ENCODE measurements at places on chromosomes 7 and 10.

GRCh38 chr7:423312-424260 lies 96.1 kb downstream of the PDGFA start:
- no peak for DNase-seq

GRCh38 chr10:106011250-106011649 lies 1153.3 kb downstream of the SORCS1 start:
- DNase-seq = no peak

DNA sequence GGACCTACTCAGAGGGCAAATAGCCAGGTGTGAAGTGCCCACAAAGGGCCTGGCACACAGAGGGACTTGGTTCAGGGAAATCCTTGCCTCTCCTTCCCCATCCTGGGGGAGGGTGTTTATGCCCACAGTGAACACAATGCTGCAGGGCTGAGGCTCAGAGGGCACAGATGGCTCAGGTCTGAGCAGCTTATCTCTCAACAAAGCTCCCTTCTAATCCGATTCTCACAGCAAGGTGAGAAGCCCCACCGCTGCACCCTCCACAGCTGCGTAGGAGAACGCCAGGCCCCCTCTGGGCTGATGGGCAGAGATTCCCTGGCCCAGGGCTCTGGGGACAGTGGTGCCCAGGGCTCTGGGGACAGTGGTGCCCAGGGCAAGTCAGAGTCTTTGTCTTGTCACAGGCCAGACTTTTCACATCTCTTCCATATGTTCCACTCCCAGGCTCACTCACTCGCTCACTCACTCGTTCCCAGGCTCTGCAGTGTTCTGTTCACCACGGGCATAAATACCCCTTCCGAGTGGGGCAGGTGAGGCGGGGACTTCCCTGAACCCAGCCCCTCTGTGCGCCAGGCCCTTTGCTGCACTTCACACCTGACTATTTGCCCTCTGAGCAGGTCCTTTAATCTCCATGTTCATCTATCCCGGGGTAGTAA lies 8.7 kb upstream of the CDHR1 start:
- no peak for DNase-seq

- no peak for DNase-seq
These were observed 202.6 kb upstream of the FOXK1 start for GRCh38 chr7:4479367-4480039.

DNA sequence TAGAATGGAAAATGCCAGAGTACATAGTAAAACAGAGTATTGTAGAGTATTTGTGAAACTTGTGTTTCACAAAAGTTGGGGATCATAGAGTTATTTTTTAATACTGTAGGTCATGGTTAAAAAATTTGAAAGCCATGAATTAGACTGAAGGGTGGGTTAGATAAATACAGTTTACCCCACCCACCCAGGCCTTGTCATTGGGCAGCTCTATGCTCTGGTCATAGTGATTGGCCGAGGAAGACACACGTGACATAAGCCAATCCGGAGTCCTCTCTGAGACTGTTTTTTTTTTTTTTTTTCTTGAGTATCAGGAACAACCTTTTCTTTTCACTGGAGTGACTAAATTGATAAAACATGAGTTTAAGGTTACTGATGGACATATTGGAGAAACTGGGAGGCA lies 33.3 kb upstream of the ORC5 start:
- no peak for DNase-seq

GRCh38 chr10:47357911-47358310 lies 9.7 kb downstream of the RBP3 start:
- DNase-seq = no peak

DNA sequence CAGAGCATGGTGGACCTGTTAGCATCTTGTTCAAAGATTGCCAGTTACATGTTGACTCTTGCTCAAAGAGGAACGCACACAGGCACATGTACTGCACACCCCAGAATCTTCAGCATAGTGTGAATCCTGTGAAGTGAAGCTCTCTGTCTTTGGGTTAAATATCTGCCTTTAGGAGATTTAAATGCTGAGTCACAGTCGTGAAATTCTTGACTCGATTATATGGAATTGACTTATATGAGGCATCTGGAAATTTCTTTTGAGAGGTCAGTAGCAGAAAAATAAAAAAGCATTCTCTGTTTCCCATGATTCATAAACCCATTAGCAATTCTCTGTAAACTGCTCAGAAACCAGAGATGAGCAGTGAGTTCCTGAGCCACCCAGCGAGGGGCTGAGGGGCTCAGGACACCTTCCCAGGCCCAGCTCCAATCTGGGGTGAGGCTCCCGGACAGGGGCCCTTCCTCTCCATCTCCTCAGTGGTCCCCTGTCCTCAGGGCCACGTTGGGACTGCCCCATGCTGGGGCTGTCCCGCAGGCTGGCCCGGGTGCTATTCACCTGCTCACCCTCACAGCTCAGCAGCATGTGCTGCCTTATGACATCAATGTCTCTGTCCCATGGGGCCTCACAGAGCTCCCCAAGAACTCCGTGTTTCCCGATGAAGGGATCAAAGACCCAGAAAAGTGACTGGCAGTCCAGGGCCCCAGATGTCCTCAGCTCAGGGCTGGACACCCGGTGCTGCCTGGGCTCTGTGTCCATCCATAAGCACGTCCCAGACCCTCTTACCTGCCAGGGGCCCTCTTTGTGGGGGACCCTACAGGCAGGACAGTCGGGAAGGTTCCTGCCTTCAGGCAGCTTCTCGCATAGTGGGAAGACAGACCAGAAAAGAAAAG lies 50.0 kb upstream of the INSIG1 start:
- no peak for DNase-seq

GRCh38 chr10:53162856-53163255 lies 390.3 kb upstream of the MBL2 start:
- no peak for DNase-seq

- DNase-seq = no peak
These were observed 955.7 kb upstream of the ZNF722 start for GRCh38 chr7:63042730-63043511.

DNA sequence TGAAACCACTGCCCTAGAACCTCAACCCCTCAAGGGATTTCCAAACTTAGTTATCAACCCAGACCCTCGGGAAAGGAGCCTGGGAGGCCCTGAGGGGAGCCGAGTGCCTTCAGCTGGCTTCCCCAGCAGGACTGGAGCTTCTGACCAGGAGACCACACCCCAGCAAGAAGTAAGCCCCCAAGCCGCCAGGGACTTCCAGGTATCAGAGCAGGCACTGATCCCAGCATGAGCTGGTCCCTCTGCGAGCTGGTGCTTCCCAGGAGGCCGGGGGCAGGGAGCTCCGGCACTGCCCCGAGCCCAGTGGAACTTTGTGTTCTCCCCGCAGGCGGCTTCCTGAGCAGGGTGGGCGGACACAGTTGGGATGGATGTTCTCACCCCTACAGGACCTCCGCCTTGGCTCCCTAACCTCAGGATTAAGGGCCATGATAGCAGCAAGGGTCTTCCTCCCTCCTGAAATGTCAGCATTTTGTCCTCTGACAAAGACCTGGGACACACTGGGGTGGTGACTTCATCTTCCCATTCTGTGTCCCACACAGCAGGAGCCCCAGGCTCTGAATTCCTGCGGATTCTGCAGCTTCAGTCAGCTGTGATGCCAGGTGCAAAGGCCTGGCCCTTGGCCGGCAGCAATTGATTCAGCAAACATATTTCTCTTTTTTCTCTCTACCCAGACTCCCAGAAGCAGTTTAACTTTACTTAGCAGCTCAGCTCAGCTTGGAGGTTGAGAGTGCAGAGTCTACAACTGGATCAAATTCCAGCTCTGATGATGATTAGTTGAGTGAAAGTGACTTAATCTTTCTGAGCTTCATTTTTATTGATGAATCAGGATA lies 11.6 kb downstream of the ATP6V0E2 start:
- DNase-seq = no peak

DNA sequence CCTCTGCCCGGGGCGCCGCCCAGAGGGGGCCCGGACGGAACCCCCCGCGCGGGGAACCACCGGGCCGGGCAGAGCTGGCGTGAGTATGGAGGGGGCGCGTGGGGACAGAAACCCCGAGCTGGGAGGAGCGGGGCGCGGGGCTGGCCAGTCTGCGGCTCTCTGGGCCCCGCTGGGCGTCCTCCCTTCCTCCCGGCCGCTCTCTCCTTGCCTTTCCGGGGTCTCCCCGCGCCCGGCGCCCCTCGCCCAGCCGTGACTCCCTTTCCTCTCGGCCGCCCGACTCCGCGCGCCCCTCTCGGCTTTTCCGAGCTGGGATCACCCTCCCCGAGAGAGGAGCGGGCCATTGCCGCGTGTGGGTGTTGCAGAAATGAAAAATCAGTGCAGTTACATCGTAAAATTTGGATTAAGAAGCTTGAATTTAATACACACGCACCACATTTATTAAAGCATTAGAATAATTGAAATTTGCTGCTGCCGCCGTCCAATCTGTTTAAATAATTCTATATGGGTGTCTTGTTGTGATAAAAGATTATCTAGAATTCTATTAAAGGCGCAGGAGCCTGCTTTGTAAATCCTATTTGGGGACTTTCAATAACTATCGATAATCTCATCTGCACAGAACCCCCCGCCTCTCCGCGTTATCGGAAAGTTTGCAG lies 9.1 kb downstream of the UNCX start:
- no peak for DNase-seq

- DNase-seq = no peak
These were observed 2.5 kb upstream of the ETV1 start for GRCh38 chr7:13991791-13992595.

GRCh38 chr10:129179245-129179971 lies 287.6 kb upstream of the MGMT start:
- no peak for DNase-seq

DNA sequence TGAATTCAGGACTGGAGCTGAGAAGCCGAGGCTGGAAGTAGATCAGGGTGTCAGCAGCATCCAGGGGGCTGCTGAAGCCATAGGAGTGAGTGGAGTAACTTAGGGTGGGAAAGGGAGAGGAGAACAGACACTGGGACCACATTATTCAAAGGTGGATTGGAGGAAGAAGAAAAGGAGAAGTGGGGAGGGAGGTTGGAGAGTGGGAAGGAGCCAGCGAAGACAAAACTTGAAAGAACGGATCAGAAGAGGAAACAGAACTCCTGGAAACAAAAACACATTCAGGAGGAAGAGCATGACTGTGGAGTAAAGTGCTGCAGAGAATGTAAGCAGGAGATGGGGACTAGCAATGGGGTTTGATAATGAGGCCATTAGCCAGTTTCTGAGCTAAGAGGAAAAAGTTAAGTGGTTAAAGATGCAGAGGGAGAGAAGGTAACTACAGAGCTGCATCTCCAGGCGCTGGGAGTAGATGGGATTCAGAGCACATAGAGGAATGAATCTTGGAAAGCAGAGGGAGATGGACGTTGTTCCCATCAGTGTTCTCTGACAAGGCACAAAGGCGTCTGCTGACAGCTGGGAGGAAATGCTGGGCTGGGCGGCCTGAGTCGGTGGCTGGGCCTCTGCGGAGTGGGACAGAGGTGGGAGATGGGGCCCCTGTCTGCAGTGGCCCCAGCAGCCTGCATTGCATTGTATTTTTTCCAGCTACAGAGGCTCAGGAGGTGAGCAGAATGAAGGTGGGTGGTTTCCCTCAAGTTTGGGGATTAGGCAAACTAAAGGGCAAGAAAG lies 63.1 kb upstream of the LEP start:
- DNase-seq = no peak

GRCh38 chr10:2616215-2616614 lies 451.1 kb upstream of the PFKP start:
- no peak for DNase-seq

DNA sequence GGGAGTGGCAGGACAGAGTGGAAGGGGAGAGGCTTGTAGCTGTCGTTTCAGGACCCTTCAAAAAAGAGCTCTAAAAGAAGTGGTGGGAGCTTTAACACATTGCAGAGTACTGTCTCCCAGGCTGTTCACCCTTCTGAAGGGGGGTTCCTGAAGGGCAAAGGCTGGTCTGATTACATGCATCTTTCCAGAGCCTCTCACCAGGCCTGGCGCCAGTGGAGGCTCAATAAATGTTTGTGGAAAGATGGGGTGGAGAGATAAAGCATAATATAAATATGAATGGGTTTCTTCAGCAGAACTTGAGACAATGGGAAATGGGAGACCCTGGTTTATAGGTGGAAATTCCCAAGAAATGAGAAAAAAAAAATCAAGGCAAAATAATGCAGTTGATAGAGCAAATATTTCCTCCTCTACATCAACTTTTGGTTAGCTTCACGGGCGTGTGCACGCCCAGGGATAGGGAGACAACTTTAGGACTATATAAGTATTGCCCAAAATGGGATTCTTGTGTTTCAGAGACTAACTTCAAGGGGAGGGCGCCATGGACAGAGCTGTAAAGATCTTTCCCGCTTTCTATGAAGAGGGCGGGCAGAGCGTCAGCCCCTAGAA lies 613 bp upstream of the BUB3 start:
- DNase-seq = no peak

DNA sequence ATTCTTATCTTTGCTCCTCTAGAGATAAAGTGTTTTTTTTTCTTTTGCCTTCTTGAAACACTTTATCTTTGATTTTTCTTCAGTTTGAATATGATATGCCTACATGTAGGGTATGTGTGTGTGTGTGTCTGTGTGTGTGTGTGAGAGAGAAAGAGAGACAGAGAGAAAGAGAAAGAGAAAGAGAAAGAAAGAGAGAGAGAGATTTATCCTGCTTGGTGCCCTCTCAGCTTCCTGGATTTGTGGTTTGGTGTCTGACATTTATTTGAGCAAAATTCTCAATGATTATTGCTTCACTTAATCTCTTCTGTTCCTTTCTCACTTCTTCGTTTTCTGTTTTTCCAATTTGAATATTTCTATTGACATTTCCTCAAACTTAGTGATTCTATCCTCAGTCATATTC lies 60.3 kb downstream of the RAB18 start:
- DNase-seq = no peak

- DNase-seq = no peak
These were observed 186.1 kb upstream of the KAT6B start for GRCh38 chr10:74640134-74640921.

DNA sequence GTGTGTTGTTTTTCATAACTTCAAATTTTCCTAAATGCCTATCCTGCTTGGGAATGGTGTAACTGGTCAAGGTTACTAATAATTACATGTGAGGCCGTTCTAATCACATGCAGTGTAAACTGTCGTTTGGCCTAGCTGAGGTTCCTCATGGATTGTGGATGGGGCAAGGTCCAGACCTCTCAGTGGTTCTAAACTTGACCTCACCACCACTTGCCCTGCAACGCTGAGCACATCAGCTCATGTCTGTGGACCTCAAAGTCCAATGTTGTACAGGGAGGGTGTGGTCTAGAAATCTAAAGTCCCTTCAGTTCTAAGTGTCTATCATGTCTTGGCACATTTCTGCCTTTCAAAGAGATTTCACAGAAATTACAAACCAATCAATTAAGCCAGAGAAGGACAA lies 15.6 kb downstream of the RBP3 start:
- no peak for DNase-seq

DNA sequence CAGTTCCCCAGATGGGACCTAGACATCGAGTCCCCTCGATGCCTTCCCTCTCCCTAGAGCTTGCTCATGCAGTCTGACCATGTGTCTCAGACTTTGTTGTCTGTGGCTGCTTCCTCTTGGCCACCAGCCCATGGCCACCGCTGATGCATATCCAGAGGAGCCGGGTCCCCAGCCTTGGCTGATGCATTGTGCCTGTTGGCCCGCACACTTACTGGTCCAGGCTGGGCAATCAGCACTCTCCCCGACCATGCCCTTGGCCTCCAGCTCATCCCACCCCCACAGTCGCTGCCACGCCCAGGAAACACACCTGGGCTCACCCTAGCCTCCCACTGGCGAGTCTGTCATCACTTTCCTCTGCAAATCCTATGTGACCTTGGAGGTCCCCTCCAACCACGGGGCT lies 10.1 kb downstream of the NPC1L1 start:
- DNase-seq = no peak
